ENCODE measurements at places on chromosomes 7 and 10.

GRCh38 chr10:52939894-52940293, 167.3 kb upstream of the MBL2 start:
- no peak for DNase-seq

DNA sequence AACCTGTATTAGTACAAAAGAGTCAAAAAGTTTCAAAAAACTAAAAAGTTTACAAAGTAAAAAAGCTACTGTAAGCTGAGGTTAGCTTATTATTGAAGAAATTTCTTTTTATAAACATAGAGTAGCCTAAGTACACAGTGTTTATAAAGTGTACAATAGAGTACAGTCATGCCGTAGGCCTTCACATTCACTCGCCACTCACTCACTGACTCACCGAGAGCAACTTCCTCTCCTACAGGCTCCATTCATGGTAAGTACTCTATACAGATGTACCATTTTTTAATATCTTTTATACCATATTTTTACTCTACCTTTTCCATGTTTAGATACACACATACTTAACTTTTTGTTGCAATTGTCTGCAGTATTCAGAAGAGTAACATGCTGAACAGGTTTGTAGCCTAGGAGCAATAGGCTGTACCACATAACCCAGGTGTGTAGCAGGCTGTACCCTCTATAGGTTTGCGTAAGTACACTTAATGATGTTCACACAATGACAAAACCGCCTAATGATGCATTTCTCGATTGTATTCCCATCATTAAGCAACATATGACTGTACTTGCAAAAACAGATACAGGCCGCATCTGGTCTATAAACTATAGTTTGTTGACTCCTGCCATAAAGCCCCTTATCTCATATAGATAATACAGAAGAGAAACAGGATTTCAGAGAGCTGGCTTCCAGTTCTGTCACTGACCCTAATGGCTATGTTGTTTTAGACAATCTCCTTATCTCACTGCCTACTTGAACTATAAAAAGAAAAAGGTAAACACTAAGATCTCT, 438.8 kb downstream of the HTR7 start:
- no peak for DNase-seq

DNA sequence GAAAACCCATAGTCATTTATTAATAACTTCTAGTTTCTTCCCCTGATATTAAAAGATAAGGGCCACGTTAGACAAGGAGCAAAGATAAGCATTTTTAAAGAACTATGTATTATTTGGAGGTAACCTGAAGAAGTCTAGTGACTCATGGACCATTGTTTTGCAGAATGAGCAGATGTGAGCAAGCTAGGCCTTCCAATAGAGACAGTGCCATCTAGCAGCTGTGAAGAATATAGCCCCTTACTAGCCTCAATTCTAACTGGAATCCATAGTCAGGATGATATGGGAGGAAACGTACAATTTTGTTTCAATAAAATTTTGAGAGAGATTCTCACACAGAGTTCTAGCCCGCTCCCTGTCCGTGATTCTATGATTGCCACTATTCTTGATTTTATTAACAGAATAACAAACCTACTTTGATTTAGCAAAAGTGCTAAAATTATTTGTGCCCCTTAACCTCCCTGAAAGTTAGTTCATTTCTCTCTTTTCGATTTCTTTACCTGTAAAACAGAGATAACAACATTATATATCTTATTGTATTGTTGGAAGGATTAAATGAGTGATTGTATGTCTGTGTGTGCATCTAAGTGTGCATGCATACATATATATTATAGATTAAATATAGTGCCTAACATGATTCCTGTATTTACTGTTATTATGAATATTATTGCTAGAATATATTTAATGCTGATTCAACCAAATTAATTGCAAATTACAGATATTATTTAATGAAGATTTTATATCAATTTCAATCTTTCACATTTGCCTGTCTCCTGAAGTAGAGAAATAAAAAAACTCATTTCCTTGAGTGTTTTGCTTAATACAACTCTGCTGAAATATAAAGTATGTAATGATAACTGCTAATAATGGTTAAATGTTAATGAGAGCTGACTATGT, 22.7 kb downstream of the FAM237B start:
- no peak for DNase-seq

- no peak for DNase-seq
Observed at GRCh38 chr10:23912884-23913404, 296.0 kb upstream of the KIAA1217 start.

DNA sequence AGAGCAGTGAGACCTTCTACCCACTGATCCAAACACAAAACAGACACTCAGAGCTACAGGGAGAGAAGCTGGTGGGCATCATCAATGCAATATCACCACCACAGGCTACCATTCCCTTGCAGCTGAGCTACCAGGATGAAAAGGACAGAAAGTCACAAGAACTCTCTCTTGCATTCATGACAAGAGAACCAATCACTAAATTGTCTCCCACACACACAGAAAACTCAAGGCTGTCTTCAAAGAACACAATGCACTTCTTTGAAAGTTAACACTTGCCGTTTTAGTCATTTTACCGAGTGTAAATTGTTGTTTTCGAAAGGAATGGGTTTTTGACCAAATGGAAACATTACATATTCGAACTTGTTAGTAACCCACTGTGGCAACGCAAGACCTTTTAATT, 626.6 kb downstream of the SORCS1 start:
- no peak for DNase-seq

- no peak for DNase-seq
Observed at GRCh38 chr7:38327637-38328036, 54.2 kb upstream of the TARP start.

DNA sequence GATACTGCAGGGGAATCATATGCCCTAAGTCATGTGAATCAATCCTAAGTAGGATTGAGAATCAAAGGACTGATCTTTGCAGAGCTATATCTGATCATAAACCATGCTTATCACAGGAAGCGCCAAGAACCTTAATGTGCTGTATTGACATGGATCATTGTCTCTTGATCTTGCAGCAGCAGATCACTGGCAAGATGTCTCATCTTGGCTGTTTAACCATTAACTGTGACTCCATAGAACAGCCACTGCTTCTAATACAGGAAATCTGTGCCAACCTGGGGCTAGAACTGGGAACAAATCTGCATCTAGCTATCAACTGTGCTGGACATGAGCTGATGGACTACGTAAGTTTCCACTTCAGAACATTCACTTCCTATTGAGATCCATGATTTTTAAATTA, 21.6 kb downstream of the ENO4 start:
- no peak for DNase-seq

GRCh38 chr10:32350811-32351350, 3.9 kb upstream of the EPC1 start:
- DNase-seq, result no peak

GRCh38 chr7:124856299-124856888, 73.2 kb downstream of the POT1 start:
- DNase-seq, result no peak

- no peak for DNase-seq
Observed at GRCh38 chr10:111709603-111710002, 474.0 kb downstream of the GPAM start.

- DNase-seq, result no peak
Observed at GRCh38 chr7:117401293-117402002, 25.8 kb downstream of the ASZ1 start.

GRCh38 chr10:55183993-55184392, 383.0 kb upstream of the PCDH15 start:
- no peak for DNase-seq

DNA sequence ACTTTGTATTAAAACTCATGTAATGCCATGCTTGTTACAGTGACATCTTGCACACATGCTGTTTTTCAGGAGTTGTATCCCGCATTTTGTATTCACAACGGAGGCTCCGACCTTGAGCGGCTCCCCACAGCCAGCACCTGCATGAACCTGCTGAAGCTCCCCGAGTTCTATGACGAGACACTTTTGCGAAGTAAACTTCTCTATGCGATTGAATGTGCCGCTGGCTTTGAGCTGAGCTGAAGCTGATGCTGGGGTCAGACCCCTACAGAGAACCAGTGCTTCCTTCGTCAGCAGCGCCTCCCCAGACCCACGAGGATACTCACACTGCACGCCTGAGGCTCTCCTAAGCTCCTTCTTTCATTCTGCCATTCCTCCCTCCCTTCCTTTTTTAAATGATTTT, 69.3 kb upstream of the DNAJB6 start:
- no peak for DNase-seq

DNA sequence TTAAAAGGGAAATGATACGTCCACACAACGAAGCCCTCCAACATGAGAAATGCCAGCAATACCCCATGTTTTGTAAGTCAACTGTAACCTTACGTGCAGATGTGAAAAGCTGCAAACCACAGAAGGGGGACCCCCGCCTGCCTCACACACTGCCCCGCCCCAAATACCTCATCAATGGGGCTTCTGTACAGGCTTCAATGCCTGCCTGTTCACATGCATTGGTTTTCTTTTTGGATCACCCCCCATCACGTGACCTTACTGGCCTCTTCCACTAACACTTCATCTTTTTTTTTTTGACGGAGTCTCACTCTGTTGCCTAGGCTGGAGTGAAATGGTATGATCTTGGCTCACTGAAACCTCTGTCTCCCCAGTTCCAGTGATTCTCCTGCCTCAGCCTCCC, 224.0 kb downstream of the TNS3 start:
- DNase-seq, result no peak

DNA sequence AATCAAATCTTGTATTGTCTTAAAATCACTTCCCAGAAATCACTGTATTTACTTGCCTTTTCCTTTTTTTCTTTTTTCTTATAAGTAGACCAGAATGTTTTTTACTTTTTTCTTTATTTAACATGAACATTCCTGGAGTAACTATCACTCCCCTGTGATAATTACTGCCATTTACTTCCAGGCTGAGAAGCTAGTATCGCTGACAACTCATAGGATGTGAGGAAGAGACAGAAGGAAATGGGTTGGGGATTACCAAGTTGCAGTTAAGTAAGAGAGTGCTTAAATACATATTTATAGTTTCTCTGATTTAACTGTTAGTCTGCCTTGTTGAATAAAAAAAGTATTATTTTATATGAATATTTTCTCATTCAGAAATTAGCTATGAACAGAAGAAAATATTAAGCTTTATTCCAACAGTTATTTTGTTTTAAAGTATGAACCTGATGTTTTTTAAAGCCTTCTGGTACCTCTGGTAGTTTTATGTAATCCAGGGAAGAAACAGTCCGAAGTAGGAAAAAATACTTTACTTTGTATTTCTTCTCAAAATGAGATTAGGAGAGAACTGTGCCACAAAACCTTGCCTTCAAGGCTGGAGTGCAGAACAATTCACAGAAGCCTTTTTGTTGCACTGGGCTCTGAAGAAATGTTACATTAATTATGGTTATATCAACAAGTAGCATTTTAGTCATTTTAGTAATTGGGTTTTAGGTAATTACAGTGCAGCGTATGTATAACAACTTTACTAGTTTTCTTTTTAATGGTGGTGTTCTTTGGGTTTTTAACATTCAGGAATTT, 72.8 kb downstream of the SHOC2 start:
- no peak for DNase-seq

- DNase-seq, result no peak
Observed at GRCh38 chr7:90309872-90310271, 11.2 kb downstream of the FAM237B start.

GRCh38 chr10:10499839-10500238, 517.8 kb upstream of the CELF2 start:
- no peak for DNase-seq

Data from activated T-cell treated with anti-CD3 and anti-CD28 coated beads, Interleukin-2, amount 50 U/mL, for 4 hours (primary cell).